Gastroesophageal sphincter (tissue), 4 donors: ENCODE measurements at places on chromosomes 11 and 22. TPM values are rescaled to one million over a fixed set of nuclear protein-coding genes. Genes with fewer than 3 reads are reported as not detected.

The LRRC56 gene
- total RNA-seq: 0.69 TPM

DNA sequence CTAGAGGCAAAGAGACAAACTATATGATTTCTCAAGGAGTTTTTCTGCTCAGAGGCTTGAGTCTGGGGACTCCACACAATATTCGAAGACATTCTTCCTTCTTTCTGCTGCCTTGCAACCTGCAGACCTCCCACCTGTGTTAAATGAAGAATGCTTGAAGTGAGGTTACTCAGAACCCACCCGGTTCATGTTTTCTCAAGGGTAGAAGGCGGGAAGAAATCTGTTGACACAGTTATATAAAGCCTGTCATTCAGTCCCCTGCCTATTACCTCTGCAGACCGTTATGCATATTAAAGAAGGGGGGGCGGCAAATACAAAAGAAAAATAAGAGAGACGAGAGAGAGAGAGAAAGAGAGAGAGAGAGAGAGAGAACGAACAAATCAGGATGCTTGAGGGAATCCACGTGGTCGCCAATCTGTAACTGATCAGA lies 2.2 kb upstream of the KMT2A start:
- ATAC-seq: no peak

The KRTAP5-10 gene
- total RNA-seq: not detected

GRCh38 chr11:125637840-125638239 lies 12.9 kb downstream of the CHEK1 start:
- ATAC-seq: no peak

- ATAC-seq: no peak
Measured at GRCh38 chr11:107669191-107669740, 42.6 kb downstream of the SLN start.

DNA sequence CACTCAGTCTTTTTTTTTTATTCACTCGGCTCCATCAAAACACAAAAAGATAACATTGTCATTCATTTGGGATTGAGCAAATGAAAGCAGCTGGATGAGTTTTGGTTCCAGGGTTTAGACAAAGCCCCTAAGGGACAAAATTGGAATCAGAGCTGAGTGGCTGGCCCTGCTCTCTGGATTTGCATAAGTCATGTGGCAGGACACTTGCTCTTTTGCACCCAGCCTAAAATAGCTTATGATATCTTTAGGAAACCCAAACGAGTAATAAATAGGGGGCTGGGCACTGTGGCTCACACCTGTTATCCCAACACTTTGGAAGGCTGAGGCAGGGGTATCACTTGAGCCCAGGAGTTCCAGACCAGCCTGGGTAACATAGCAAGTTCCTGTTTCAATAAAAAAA lies 11.0 kb upstream of the TMEM121B start:
- ATAC-seq: no peak

- ATAC-seq: no peak
Measured at GRCh38 chr11:2406878-2407410, 6.4 kb downstream of the TSSC4 start.

The TSPAN18 gene
- total RNA-seq: 31.1 TPM
